ENCODE measurements at places on chromosomes 5 and 9.

GRCh38 chr5:96673127-96673526 lies 11.0 kb downstream of the CAST start:
- DNase-seq, result no peak

DNA sequence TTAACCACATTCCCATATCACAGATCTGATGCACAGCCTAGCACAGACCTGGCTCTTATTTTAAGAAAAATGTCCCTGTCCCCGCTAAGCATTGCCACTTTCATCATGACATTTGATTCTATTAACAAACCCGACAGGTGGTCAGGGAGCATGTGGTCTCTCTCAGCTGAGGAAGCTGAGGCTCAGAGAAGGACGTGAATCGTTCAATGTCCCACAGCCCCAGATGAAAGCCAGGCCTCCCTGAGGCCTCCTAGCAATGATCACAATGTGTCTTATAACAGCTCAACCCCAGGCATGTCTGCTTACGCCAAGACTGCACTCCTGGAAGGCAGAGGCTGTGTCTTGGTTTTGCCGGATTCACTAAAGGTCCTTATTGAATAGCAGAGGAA lies 10.4 kb upstream of the CRB2 start:
- no peak for DNase-seq

DNA sequence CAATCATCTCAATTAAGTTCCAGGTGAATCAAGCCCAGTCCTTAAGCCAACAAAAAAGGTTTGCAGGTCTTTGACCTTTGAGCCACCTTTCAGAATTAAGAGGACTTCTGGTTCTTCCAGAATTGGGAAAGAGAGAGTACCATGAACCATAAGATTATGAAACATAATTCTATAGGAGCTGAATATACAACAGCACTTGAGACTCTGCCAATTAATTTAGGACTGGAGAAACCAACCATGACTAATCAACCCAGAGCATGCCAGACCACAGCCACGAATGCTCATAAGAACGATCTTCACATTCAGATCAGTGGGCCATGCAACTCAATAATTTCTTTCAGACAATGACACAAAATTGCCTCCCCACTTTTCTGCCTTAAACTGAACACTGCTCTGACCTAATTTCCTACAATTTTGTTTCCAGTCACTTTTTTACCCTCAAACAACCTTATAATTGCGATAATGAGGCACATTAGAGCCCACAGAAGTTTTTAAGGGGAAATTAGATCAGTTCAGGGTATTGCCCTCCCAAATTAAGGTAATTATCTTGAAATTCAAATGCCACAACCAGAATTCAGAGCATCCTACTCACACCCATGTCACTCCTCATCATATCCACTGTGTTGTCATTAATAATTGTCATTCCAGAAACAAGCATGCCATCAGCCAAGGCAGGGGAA lies 213.4 kb downstream of the ATPSCKMT start:
- no peak for DNase-seq

DNA sequence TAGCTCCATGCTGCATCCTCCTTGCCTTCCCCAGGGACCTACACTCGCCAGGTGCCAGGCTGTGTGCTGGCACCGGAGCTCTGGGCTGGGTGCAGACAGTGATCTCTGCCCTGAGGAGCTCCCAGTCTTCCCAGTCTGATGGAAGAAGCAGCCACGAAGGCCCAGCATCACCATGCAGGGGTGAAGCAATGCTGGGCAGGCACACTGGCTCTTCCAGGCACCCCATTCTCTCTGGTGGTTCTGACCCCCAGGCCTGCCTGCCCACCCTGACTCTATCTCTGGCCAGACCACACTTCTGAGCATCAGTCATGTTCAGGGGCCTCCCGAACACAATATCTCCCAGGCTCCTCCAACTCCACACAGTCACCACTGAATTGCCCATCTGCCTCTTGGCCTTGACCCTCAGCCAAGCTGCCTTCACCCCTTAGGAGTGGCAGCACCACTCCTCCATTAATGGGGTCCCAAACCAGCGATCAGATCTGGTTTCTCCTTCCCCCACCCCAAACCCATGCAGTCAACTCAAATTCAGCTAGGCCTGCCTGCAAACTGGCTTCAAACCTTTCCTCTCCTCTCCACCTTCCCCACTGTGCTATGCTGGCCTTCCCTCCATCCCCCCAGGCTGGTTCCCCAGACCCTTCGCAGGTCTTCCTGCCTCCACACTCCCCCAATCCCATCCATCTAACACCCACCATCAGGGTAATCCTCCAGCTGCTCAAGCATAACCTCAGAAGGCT lies 102.7 kb upstream of the MVB12B start:
- no peak for DNase-seq

- no peak for DNase-seq
These were observed 27.6 kb downstream of the CMBL start for GRCh38 chr5:10279925-10280720.

- peak; percentile 88 for DNase-seq
These were observed 1.8 kb upstream of the ENTPD2 start for GRCh38 chr9:137055385-137056364.

DNA sequence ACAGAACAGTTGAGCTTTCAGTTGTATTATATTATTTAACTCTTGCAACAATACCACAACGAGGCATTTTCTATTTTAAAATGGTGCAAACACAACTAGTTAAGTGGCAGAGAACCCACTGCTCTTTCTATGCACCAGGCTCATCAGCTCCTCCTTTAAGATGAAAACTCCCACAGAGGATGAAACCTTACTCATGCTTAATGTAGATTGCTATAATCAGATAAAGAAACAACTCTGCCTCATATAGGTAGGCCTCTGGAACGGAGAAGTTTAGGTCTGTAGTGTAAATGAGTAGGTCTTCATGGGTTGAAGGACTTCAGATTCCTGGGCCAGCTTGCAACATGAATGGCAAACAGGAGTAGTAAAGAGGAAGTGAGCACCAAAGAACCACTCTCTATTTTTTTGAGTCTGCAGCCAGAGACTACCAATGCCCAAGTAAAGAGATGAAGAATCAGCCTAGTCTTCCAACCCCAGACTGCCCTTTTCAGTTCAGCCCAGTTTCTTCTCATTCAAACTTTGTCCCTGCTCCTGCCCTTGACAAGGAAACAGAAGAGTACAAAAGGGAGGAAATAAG lies 33.9 kb downstream of the HACD4 start:
- DNase-seq, result no peak

DNA sequence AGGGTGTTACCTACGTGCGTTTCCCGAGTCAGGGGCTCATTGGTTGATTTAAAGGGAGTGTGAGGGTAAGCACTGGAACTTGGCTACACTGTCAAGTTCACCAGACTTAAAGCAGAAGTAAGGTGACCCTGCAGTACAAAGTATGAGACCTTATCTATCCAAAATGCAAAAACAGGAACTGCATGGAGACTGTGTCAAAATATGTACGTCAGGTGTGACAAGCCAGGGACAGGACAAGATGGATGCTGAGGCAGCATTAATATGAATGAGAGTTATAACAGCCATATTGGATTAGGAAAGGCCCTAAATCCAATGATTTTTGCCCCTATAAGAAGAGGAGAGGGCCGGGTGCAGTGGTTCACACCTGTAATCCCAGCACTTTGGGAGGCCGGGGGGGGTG lies 15.4 kb upstream of the SUSD3 start:
- DNase-seq, result no peak

GRCh38 chr5:10734037-10734709 lies 26.9 kb downstream of the DAP start:
- DNase-seq, result no peak

GRCh38 chr5:132653716-132654115 lies 4.3 kb upstream of the IL13 start:
- DNase-seq, result no peak

DNA sequence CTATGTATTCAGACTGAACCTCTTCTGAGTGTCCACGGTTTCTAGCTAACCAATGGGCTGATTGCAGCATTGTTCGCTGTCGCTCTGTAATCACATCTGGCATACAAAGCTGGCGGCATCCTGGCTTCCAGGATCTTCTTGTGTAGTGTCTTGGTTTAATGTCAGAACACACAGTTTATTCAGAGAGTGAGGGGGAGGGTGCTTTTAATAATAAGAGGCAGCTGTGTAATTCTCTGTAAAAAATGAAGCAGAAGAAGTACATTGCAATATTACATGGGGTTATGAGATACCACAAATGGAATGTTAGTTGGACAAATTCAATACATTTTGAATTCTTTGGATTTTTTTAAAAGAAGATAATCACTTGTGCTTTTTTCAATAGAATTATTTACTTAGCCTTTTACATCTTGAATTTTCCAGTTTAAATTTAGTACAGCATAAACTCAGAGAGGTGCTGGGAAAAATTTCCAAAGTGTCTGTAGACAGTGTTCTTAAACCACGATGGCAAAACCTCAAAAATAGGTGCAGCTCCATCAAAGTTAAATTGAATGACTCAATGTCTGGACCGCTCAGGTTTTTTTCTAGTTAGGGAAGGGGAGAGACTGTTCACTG lies 206.0 kb downstream of the PCSK1 start:
- DNase-seq, result no peak

DNA sequence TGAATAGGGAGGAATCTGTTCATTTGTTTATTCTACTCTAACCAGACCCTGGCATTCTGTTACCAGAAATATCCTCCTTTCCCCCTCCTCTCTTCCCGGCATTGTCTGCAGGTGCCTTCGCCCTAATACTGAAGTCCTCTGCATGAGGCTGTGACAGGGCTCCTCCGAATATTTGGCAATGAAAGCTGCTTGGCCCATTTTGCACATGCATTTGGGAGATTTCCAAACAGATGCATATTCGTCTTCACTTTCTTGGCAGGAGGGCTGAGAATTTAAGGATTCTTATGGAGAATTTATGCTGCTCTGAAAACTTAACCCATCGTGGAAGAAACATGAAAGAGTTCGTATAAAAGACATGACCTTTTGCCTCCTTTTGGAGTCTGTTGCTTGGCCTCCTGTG lies 484.0 kb downstream of the ZNF608 start:
- DNase-seq, result no peak

DNA sequence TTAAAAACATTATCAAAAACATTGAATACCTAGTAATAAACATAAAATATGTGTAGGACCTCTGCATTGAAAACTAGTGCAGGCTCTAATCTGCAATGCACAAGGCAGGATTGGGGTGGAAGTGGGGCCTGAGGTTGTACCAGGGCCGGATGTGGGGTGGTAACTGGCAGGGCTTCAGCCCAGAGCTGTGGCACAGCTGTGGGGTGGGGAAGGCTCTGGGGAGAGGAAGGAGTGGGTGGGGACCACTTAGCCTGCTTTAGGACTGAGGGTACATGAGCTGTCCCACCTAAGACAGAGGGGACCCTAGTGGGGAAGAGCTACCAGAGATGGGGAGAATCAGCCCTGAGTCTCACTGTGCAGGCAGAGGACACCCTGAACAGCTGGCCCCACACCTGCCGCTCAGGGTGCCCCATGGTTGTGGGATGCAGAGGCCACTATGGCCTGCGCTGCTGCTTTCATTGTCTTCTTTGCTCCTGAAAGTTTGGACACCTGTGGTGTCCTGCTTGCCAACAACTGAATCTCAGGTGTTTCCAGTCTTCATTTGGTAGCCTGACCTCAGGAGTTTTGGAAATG lies 311.4 kb downstream of the TLE4 start:
- DNase-seq, result no peak

GRCh38 chr5:74624501-74624900 lies 16.0 kb downstream of the ENC1 start:
- no peak for DNase-seq

DNA sequence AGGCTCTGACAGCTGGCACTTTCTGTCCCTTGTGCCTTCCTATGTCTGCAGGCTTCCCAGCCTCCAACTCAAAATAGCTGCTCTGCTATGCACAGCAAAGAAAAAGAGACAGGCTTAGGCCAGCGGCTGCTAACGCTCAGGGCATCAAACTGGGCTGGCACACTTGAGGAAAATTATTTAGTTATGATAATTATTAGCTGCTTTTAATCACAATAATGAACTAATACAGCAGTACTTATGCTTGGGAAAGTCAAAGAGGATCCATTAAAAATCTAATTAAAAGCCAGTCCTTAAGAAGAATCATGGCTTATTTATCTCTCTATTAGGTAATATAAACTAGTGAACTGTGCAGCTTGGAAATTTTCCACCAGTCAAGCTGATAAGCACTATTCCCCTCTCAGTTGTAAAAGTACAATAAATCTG lies 233.2 kb downstream of the SLIT3 start:
- DNase-seq, result no peak

DNA sequence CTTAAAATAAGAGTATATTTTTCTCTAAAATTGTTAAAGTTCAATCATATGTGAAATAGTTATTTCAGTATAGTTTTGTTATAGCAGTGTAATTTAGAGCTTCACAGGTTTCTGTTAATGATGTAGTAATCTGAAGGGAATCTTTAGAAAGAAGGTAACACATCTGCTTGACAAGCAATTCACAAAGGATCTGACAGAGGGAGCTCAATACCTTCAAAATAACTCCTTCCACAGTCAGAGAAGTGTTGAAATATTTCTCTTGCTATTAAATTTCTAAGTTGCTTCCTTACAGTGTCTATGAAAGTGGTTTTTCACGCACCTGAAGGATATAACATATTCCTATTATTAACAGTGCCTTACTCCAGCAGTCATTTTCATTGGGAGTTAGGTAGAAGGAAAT lies 44.9 kb downstream of the SLC25A51 start:
- no peak for DNase-seq

GRCh38 chr5:122500245-122501088 lies 188.4 kb downstream of the SNCAIP start:
- DNase-seq, result no peak

DNA sequence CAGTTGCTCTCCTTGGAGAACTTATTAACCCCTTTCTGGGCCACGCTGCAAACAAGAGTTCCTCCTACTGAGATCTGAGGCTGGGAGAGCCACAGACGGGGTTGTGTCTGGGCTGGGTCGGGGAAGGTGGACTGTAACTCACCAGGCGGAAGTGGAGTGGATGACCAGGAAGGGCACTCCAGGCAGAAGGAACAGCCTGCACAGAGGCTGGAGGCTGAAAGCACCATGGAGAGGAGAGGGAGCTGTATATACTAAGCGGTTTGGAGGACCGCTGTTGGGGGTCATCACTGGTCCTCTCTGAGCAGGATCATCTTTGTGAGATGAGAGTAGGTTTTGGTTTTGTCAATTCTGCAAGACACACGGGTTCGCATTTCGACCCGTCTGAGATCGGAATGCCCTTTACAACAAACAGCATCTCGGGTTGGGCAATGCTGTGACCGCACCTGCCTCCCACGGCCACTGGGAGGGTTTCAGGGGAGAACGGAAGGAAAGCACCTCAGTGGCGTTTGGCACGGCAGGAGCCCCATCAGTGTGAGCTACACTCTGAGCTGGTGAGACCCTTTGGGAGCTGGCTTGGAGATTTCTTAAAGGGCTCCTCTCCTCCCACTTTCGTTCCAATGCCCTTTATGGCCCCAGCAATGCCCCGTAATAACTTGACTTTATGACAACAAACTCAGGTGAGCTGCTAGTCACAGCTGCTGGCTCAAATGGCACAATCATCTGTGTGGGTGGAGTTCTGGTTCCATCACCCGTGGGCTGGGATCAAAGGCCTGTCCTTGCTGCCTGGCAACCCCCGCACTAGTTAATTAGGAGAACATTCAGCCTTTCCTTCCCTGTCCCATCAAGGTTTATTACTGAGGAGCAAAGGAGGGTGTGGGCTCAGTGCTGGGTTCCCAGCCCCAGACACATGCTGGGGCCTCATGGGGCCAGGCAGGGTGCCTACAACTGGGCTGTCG lies 18.7 kb upstream of the NEURL1B start:
- DNase-seq, result no peak

Measured in HuH-7.5 (cell line).